ENCODE measurements at places on chromosomes 12 and 14.

GRCh38 chr12:27319409-27319808 is 13.2 kb upstream of the BMAL2 start:
- DNase-seq, result no peak

GRCh38 chr12:1559676-1560091 is 34.7 kb downstream of the FBXL14 start:
- no peak for DNase-seq

DNA sequence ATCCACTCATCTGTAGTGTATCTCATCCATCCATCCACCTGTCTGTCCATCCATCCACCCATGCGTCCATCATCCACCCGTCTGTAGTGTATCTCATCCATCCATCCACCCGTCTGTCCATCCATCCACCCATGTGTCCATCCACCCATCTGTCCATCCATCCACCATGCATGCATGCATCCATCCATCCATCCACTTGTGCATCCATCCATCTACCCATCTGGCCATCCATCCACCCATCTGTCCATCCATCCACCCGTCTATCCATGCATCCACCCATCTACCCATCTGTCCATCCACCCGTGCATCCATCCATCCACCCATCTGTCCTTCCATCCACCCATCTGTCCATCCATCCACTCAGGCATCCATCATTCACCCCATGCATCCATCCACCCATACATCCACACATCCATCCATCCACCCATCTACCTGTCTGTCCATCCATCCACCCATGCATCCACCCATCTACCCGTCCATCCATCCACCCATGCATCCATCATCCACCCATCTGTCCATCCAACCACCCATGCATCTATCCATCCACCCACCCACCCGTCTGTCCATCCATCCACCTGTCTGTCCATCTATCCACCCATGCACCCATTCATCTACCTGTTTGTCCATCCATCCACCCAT is 28.5 kb downstream of the FBRSL1 start:
- DNase-seq, result no peak

GRCh38 chr12:91432089-91432488 is 249.5 kb upstream of the DCN start:
- no peak for DNase-seq

DNA sequence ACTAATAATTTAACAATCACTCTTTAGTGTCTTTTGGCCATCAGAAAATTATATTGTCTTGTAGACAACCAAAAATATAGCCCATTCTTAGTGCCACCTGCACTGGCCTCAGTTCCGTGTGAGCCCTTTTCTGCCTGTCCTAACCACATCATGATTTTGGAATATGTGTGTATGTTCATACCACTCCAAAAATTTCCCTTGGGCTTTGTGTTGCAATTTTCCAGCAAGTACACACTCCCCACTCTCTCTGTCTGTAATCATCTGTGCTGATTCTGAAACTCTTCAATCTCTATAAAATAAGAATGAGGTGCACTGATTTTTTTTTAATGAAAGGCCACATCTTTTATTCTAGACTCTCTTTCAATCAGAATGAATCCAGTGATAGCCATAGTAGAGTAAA is 196.0 kb downstream of the PIK3C2G start:
- DNase-seq, result no peak
